ENCODE measurements at places on chromosomes 3 and 15. TPM values are rescaled to one million over a fixed set of nuclear protein-coding genes. Genes with fewer than 3 reads are reported as not detected.

DNA sequence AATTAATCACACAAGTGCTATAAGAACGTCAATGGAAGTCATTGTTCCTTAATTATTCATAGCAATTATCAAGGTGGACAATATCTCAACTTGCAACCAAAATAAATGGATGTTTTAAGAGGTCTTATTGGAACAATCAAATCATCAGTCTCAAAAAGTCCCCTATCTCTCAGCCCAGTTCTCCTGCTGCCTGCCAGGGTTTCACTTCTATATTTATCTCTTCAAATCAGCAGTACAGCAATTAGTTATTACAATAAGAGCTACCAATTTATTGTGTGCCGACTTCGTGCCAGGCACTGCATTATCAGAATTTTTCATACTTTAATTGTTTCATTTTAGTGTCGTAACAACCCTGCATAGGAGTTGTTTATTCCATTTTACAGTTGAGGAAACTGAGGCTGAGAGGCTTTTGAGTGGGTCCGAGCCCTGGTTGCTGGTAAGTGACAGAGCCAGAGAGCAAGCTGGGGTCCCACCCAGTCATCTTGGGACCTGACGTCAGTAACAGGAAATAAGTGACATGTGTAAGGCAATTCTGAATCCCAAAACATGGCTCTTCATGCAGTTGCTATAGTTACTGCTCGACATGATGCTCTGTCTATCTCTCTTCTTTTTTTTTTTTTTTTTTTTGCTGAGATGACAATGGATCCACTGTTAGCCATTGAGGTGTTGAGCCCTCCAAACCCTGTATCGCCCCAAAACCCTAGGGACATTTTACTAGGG lies 8.8 kb upstream of the KCTD6 start:
- no peak for DNase-seq
- H3K4me1 ChIP-seq = no peaks in the 10 kb centered on the region
- H3K36me3 ChIP-seq = no peaks in the 10 kb centered on the region
- H3K4me3 ChIP-seq = no peak overlapping the region
- no peak overlapping the region for H3K27ac ChIP-seq
- no peaks in the 10 kb centered on the region for H3K27me3 ChIP-seq

DNA sequence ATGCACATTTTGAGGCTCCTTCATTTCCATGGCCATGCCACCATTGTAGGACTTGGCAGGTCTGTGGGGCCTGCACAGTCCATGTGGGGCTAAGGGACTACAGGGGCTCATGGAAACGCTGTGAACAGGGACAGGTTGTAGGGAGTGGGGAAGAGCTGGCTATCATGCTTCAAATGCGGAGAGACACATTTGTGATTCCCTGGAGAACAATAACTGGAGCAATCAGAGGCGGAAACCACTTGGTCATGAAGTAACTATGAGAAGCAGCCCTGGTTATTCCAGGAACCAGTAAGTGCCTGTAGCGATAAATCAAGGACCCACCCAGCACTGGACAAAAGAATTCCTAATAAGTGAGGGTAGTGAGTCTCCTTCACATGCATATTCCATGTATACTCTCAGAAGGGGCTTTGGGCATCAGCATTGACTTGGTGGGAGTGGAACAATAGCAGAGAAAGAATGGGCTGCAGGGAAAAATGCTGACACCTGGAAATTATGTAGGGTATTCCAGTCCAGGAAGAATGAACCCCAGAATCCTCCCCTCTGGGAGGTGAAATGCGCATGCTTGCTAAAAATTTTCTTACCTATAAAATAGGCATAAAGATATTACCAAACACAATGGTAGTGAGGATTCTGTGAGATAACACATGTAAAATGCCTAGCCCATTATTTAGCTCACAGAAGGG lies 251.4 kb upstream of the ROPN1 start:
- H3K27ac ChIP-seq = no peak overlapping the region
- no peak overlapping the region for H3K4me3 ChIP-seq
- DNase-seq = no peak
- no peaks in the 10 kb centered on the region for H3K4me1 ChIP-seq

DNA sequence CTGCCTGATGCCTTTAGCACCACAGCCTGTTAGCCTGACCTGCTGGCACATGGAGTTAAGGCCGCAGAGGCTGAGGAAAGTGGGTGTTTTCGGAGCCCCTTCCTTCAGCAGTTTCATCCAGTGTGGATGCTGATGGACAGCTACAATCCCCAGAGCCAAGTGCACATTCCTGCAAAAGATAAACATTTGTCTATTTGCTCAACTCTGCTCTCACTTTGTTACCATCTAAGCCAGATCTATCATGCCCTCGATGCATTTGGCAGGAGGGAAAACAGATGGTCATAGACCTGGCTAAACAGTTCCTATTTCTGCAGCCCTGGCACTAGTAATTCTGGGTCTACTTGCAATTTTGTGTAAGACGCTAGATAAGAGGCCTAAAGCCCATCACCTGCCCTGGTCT lies 312.9 kb upstream of the RASGRP1 start:
- H3K4me1 ChIP-seq = no peaks in the 10 kb centered on the region
- no peaks in the 10 kb centered on the region for H3K36me3 ChIP-seq
- DNase-seq = peak; percentile 31
- no peaks in the 10 kb centered on the region for H3K27me3 ChIP-seq
- H3K4me3 ChIP-seq = no peak overlapping the region

GRCh38 chr3:161348796-161349400 lies 22.4 kb downstream of the SPTSSB start:
- H3K27me3 ChIP-seq = no peaks in the 10 kb centered on the region
- H3K27ac ChIP-seq = no peak overlapping the region
- no peaks in the 10 kb centered on the region for H3K4me1 ChIP-seq
- H3K36me3 ChIP-seq = no peaks in the 10 kb centered on the region
- DNase-seq = no peak
- no peak overlapping the region for H3K4me3 ChIP-seq

- DNase-seq = no peak
- no peak overlapping the region for H3K27ac ChIP-seq
- H3K36me3 ChIP-seq = peaks cover 50% of the 10 kb centered on the region
- no peak overlapping the region for H3K4me3 ChIP-seq
- no peaks in the 10 kb centered on the region for H3K4me1 ChIP-seq
- no peaks in the 10 kb centered on the region for H3K27me3 ChIP-seq
Observed at GRCh38 chr3:107798381-107798780, 275.6 kb downstream of the BBX start.

- peak overlapping the region; percentile 93 for H3K27ac ChIP-seq
- peak overlapping the region; percentile 89 for H3K4me3 ChIP-seq
- no peak for DNase-seq
- H3K36me3 ChIP-seq = peaks cover 42% of the 10 kb centered on the region
Observed at GRCh38 chr15:84653584-84653909, 536 bp downstream of the WDR73 start.

DNA sequence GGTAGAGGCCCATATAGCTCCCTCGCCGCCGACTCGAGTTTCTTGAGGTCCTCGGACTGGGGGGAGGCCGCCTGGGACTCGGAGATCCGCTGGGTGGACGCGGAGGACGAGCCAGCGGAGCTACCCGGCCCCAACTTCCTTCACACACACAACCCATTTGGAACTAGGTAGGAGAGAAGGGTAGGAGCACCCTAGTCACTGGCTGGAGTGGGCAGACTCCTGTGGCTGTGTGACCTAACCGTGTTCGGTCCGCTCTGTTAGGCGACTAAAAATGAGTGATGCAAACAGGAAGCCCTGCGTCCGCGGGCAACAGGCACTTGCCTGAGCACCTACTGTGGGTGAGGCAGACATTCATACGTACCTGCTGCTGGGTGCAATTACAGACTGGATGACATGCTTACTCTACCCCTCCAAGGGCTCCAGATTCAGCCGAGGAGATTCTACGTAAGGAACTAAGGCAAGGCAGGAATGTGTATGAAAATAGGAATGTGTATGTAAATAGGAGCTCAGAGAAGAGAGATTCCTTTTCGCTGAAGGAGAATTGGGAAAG lies 4.6 kb upstream of the SIN3A start:
- H3K4me1 ChIP-seq = peaks cover 27% of the 10 kb centered on the region
- no peaks in the 10 kb centered on the region for H3K36me3 ChIP-seq
- peak overlapping the region; percentile 70 for H3K4me3 ChIP-seq
- peak overlapping the region; percentile 98 for H3K27ac ChIP-seq

GRCh38 chr3:45170096-45170495 lies 23.9 kb upstream of the CDCP1 start:
- no peak overlapping the region for H3K4me3 ChIP-seq
- no peak for DNase-seq
- H3K27me3 ChIP-seq = no peaks in the 10 kb centered on the region

GRCh38 chr3:31213869-31214486 lies 318.7 kb upstream of the STT3B start:
- no peaks in the 10 kb centered on the region for H3K4me1 ChIP-seq
- no peaks in the 10 kb centered on the region for H3K36me3 ChIP-seq
- peak; percentile 38 for DNase-seq
- no peak overlapping the region for H3K27ac ChIP-seq
- no peaks in the 10 kb centered on the region for H3K27me3 ChIP-seq

- no peaks in the 10 kb centered on the region for H3K36me3 ChIP-seq
- H3K27ac ChIP-seq = no peak overlapping the region
- H3K4me3 ChIP-seq = no peak overlapping the region
- DNase-seq = peak; percentile 46
- no peaks in the 10 kb centered on the region for H3K4me1 ChIP-seq
Observed at GRCh38 chr3:134066651-134067530, 37.2 kb upstream of the SLCO2A1 start.

GRCh38 chr15:91231703-91232102 lies 131.6 kb downstream of the SV2B start:
- H3K4me1 ChIP-seq = no peaks in the 10 kb centered on the region
- H3K4me3 ChIP-seq = no peak overlapping the region
- H3K27ac ChIP-seq = no peak overlapping the region
- DNase-seq = no peak

DNA sequence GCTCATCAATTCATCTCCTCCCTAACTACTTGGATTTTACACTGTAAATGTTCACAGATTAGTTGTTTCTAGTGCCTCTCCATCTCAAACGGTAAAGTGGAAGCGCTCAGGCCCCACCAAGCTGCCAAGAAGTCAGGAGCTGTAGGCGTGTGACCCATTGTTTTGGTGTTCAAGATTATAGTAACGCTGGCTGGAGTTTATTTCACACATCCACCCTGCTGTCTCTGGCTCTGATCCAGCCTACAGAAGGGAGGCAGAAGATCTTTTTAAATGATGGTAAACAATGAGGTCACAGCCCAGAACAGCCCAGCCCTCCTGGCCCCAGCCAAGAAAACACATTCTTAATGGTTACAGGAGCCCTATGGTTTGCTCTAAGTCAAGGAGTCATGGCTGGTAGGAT lies 25.7 kb upstream of the GALNT15 start:
- no peaks in the 10 kb centered on the region for H3K36me3 ChIP-seq
- peak; percentile 84 for DNase-seq
- no peak overlapping the region for H3K4me3 ChIP-seq
- H3K27me3 ChIP-seq = no peaks in the 10 kb centered on the region

DNA sequence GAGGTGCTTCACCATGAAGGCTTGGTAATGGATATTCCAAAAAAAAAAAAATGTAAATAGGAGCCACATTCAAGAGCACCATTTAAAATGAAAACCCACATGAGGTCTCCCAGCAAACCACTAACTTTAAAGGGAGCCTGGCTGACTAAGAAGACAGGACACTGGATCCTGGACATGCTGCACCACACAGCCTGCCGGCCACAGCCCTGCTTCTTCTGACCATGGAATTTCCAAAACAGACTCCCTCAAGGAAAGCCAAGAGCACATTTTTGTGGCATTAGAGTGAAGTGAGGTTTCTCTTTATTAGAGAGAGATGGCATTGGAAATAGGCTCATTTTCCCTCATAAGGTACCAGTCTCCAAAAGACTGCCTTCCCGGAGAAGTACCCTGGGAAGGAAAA lies 113.9 kb downstream of the RORA start:
- H3K36me3 ChIP-seq = no peaks in the 10 kb centered on the region
- no peak overlapping the region for H3K4me3 ChIP-seq
- H3K27me3 ChIP-seq = no peaks in the 10 kb centered on the region
- DNase-seq = no peak
- H3K4me1 ChIP-seq = no peaks in the 10 kb centered on the region

DNA sequence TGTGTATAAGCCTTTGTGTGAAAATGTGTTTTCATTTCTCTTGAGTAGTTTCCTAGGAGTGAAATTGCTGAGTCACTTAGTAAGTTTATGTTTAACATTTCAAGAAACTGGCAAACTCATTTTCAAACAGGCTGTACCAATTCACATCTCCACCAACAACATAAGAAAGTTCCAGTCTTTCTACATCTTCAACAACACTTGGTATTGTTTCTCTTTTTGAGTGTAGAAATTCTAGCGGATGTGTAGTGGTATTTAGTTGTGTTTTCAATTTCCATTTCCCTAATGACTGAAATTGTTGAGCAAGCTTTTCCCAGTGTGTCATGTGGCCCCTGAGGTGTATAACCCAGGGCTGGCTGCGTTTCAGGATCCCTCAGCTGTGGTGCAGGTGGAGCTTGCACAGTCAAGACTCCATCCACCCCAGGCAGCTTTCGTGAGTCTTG lies 258.5 kb downstream of the PDCD6IP start:
- no peaks in the 10 kb centered on the region for H3K4me1 ChIP-seq
- H3K4me3 ChIP-seq = no peak overlapping the region
- no peak overlapping the region for H3K27ac ChIP-seq
- no peak for DNase-seq

DNA sequence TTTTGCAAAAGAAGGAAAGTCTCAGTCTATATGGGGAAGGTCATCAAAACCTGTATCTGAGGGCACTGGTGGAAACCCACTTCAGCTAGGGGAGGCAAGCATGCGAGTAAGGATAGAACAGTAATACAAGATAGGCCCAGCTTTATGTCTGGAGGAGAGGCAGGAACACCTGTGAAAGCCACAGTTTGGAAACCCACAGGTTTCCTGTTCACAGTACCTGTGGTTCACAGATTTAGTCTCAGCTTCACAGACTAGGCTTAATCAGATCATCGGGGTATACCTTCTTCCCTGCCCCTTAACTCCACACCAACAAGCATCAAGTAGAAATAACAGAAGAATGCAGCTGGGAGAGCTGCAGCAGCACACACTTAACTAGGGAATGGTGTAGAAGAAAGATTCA lies 36.2 kb downstream of the C2CD4B start:
- peaks cover 9% of the 10 kb centered on the region for H3K4me1 ChIP-seq
- H3K36me3 ChIP-seq = no peaks in the 10 kb centered on the region
- H3K4me3 ChIP-seq = no peak overlapping the region
- DNase-seq = no peak
- no peaks in the 10 kb centered on the region for H3K27me3 ChIP-seq
- no peak overlapping the region for H3K27ac ChIP-seq

DNA sequence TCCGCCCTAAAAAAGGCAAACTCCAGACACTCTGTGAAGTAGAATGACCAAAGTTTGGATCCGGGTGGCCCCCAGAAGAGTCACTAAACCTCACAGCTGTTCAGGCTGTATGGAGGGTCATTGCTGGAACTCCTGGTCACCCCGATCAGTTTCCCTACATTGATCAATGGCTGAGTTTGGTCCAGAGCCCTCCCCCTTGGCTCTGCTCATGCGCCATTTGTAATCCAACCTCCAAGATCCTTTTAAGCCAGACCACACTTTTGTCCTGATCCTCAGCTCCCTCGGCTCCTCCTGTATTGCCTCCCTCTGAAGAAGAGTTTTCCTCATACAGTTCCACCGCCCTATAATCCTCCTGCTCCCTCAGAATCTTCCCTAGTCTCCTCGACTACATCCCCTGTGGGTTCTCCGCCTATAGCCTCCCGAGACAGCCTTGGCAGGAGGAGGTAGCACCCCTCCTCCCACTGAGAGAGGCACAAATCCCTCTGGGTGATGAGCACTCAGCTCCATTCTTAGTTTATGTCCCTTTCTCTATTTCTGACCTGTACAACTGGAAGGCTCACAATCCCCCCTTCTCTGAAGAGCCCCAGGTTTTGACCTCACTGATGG lies 42.2 kb downstream of the ZBTB11 start:
- no peaks in the 10 kb centered on the region for H3K27me3 ChIP-seq
- H3K4me3 ChIP-seq = no peak overlapping the region
- no peak for DNase-seq

Gene PRKAR2A
- 9.2 TPM for polyA plus RNA-seq

Gene ADCY5
- polyA plus RNA-seq = 13.1 TPM

Gene ZKSCAN7
- polyA plus RNA-seq = 1.5 TPM

Gene DUOXA1
- 26.4 TPM for polyA plus RNA-seq

Gene CD96
- polyA plus RNA-seq = 3.2 TPM
